ENCODE measurements at places on chromosomes 12 and 14.

GRCh38 chr12:40727774-40728483 is 35.7 kb downstream of the CNTN1 start:
- DNase-seq = no peak

DNA sequence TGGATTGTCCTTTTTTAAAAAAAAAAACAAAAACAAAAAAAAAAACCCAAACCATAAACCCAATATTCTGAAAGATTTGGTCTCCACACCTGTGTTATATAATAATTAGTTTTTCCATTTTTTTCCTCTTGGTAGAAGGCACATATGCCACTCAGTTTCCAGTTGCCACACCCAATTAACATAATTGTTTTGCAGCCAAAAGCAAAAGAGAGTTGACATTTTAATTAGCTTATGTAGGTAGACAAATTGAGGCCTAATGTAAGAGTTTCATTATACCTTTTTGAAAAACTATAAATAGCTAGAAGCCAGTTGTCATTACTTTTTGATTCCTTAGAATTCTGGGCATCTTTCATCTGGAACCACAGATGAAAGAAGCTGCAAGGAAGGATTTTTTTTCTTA is 21.0 kb downstream of the PTPN11 start:
- DNase-seq = no peak

- peak; percentile 29 for DNase-seq
These were observed 242.0 kb upstream of the MDGA2 start for GRCh38 chr14:47917344-47917954.

DNA sequence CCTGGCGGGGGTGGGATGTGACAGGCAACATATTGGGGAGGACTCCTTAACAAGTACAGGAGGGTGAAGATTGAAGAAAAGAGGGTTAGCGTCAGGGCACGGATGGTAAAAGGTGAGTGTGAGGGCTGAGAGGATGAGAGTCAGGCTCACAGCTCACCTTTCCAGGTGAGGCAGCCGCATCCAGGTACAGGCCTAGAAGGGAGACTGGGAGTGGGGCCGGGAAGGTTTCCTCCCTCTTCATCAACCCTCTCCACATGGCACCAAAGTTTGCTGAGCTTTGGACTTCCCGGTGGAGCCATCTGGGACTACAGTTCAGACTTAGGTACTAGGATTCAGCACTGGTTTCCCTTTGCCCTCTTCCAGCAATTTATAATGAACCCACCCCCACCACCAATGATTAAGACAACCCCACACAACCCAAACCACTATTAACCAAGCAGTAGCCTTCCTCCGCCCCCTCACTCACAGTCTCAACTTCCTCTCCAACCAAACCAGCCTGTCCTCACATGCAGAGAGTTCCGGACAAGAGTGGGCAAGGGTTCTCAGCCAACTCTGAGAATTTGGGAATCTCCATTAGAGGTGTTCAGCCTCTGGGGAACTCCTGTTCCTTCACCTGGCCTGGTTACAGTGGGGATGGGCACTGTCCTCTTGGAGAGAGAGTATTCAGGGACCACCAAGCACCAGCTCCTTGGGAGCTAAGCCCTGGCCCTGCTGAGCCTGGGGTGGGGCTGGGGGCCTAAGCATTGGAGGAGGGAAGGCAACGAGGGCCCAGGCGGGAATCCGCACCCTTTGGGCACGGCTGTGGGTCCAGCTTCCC is 2.4 kb upstream of the HOXC4 start:
- DNase-seq = no peak

DNA sequence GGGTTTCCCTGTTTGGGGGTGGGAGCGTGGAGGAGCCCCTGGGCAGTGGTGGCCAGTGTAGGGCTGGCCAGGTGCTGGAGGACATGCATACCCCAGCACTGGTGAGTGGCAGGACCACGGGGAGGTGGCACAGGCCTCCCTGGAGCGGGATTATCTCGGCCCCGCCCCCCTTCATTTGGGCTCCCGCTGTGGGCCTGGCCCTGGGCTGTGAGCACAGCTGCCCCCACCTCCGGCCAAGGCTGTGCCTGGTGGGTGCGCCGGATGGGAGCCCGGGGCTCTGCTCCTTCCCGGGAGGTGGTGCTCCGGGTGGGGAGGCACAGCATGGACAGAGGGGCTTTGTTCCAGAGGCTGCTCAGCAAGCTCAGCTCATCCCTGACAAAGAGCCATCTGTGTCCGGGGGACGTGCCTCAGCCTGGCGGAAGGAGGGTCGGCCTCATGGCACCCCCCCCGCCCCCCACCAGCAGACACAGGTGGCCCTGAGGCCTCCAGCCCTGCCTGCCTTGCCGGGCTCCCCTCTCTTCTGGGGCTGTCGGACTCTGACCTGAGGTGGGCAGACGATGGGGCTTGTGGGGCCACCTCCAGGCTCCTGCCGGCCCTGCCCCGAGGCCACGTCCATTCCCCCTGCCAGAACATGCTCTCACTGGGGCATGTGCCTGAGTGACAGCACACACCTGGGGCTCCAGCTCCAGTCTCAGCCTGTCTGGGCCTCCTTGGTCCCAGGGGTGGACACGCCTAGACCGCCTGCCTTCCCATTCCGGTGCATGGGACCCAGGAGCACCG is 8.4 kb downstream of the TEDC1 start:
- DNase-seq = no peak

GRCh38 chr12:31702047-31702446 is 26.8 kb downstream of the AMN1 start:
- DNase-seq = no peak

DNA sequence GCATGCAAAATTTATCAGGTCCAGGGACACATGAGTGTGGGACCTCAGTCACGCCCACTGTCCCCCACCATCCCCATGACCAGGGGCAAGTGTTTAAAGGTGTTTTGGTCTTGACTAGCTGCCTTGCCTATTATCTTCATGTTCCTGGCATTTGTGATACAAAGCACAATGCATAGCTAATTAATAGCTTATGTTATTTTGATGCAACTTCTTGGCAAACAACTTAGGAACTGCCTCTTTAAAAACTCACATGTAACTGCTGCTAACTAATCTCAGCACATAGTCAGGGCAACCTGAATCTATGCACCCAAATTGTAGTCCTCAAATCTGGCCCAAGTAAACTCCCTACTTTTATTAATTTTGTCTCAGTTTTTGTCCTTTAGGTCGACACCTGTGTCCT is 7.4 kb upstream of the OR6J1 start:
- DNase-seq = no peak

DNA sequence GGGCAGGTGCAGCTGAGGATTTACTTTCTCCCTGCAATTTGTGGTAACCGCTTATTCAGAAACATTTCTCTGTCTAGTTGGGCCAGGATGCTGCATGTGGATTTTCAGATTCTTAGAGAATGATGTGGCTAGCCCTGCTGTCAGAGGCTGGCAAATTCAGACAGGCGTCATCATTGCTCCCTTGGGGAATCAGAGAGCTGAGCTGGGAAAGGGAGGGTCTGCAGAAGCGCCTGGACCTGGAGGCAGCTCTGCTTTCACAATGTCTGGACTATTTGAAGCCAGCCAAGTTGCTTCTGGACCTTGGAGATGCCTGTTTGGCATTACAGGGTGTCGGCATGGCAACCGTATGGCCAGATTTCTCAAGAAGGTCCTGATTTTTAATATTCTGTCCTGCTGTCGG is 3.4 kb downstream of the GALNT16 start:
- no peak for DNase-seq

DNA sequence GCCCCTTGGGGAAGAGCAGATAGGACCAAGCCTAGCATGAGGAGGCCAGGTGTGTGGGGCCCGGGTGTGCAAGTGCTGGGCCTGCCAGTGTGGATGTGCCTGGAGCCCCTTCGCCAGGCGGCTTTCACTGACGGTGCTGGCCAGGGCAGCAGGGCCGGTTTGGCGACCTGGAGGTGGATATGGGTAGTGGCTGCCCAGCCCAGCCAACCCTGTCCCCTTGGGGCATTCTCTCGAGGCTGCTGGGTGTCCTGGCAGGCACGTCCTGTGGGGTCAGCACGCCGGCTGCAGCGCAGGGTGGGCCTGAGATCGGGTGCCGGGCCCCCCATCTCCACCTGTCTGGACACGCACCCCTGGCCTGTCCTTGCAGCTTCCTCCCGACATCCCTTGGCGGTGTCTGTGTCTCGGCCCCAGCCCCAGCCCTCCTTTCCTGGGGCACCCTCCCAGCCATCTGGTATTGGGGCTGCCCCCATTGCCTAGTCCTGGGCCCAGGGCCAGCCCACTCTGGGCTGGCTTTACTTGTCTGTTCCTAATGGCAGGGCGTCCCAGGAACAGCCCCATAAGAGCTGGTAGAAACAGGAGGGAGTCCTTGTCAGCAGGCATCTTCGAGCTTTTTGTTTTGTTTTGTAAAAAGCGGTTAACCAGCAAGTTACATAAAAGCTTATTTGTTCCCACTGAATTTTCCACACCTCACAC is 7.2 kb upstream of the CRIP2 start:
- DNase-seq = no peak

GRCh38 chr12:64400041-64400440 is 4.2 kb upstream of the XPOT start:
- DNase-seq = no peak

DNA sequence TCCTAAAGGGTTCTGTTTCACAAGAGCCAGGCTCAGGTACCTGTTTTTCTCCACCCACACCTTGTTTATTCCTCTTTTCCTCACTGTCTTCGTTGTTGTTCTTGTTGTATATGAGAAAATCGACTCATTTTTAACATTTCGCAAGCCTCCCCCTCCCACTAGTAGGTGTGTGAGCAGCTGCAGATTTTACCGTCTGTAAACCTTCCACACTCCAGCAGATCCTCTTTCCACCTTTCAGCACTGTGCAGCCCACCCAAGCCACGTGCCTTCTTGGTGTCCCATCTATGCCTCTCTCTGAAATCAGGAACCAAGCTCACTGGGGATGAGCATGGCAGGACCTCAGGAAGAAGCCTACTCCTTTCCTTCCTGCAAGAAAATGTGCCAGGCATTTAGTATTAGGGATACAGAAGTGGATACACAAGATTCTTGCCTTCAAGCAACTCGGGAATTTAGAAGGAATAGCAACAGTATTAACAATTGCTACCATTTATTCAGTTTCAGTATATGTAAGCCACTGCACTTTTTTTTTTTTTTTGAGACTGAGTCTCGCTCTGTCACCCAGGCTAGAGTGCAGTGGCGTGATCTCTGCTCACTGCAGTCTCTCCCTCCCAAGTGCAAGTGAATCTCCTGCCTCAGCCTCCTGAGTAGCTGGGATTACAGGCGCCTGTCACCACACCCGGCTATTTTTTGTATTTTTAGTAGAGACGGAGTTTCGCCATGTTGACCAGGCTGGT is 113.6 kb downstream of the CHST11 start:
- no peak for DNase-seq

- DNase-seq = no peak
These were observed 17.4 kb downstream of the PPP1CC start for GRCh38 chr12:110725267-110725666.

DNA sequence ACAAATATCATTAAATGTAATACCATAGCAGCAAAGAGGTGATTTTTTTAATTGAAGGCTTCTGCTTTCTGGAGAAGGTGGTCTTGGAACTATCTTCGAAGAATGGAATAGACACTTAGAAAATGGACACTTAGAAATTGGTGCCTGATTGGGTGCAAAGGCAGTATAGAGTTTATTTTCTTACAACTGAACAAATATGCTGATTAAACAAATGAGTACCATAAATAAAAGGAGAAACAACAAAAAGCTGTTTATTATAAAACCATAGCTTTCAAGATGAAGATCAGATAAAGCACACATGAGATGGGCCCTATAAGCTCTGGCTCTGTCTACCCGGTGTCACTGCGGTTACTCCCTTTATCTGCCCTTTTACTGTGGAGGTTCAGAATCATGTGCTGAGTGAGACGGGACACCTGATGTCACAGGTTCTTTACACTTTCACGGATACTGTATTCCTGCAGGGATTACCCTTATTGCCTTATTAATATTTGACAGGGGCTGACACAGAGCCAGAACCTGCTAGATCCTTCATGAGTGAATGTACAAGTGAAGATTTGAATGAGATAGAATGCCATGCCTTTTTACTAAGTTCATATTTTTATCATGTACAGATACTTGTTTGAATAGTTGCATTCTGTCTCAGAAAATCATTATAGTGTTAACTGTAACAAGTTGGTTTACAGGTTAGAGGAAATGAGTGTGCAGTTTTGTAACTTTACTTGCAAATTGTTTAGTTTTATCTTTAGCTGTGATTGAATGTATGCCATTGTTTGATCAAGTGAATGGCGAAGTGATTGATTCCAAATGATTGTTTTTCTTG is 477.5 kb upstream of the RGS6 start:
- no peak for DNase-seq

GRCh38 chr12:91555436-91556415 is 373.1 kb upstream of the DCN start:
- DNase-seq = no peak

GRCh38 chr12:128698301-128698972 is 125.3 kb downstream of the SLC15A4 start:
- DNase-seq = no peak

- peak; percentile 66 for DNase-seq
These were observed 15.2 kb upstream of the CLIP1 start for GRCh38 chr12:122437656-122438121.

DNA sequence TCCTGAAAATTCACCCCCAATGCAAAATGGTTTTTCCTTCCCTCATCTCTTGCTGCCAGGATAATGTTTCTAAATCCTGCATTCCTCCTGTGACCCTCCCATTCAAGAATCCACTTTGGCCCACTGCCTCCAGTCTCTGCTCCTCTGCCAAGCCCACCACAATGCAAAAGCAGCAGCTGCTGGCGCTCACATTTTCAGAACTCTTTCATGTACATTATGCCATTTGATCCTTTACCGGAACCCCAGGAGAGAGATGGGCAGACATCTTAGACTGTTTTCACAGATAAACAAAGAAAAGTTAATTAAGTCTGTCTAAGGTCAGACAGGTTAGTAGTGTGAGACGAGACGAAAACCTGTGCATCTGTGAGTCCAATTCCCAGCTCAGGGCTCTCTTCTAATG is 12.9 kb downstream of the LRIG3 start:
- DNase-seq = no peak

DNA sequence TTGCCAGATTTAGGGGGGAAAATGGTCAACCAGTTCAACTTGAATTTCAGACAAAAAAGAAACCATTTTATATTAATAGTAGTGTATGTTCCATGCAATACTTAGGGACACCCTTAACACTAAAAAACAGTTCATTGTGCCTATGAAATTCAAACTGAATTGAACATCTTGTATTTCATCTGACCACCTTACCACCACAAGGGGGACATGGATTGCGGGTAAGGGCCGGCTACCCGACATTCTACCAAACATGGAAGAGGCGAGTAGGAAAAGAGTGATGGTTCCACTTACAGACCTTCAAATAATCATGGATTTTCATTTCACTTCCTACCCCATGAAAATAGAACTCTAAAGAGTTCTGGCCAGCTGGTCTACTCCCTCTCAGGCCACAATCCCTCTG is 10.3 kb upstream of the STK38L start:
- DNase-seq = no peak

- DNase-seq = no peak
These were observed 193.9 kb downstream of the TRHDE start for GRCh38 chr12:72465940-72466630.
